Activated CD4-positive, alpha-beta T cell treated with anti-CD3 and anti-CD28 coated beads, Interleukin-2, amount 50 U/mL, for 4 hours (primary cell): ENCODE measurements at places on chromosomes 5 and 9.

GRCh38 chr9:68869022-68869421 is 144.9 kb downstream of the PRKACG start:
- no peak for DNase-seq

GRCh38 chr5:79189439-79190234 is 46.3 kb upstream of the JMY start:
- DNase-seq = no peak

- no peak for DNase-seq
Measured at GRCh38 chr5:129963359-129963758, 59.1 kb downstream of the CHSY3 start.

GRCh38 chr9:116009420-116009819 is 144.2 kb upstream of the PAPPA start:
- DNase-seq = no peak

DNA sequence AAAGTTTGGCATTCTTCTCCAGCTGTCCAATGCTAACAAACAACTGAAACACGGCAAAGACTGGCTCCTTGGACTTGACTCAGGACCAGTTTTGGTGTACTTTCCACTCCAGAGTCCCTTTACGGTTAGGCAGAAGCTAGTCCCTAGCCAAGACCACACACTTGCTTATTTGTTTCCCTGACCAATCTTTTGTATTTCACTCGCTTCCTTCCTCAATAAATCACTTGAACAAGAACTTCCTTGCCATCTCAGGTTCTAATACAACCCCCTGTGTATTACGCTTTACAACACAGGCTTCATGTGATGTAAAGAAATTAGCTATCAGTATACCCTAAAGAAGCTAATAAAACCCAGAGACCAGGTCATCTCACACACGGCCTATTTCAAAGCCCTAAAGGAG is 947.5 kb upstream of the CTNND2 start:
- no peak for DNase-seq

DNA sequence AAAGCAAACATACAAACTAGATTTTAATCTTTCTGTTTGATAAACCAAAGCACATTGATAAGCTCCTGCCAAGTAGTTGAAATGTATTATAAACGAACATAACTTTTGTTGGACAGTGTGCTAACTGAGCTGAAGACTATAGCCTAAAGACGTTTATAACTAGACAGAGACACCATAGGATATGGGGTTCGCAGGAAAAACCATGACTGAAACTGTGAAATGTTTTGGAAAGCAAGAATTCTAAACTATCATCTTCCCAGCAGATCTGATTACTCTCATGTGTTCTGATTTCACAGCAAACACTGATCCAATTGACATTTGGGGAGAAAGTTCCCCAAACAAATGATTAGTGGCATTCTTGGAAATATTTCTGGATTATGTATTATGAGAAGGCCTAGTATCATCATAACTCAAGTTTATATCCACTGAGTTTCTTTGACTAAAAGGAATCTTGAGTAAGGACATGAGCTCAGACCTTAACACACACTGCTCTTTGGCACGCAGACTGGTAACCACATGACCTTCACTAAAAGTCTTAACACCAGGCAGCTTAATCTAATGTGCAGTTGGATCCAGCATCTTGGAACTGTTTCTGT is 375.2 kb downstream of the ZNF608 start:
- no peak for DNase-seq
